ENCODE measurements at places on chromosomes 3 and 15.

DNA sequence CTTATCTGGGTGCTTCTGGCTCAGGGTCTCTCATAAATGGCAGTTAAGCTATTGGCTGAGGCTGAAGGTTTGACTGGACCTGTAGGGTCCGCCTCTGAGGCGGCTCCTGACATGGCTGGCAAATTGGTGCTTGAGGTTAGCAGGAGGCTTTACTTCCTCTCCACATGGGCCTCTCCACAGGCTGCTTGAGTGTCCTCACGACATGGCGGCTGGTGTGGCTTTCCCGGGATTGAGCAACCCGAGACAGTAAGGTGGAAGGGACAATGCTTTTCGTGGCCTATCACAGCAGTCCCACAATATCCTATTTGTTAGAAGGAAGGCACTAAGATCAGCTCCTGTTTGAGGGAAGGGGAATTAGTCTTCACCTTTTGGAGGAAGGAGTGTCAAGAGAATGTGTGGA, 267.3 kb upstream of the LRRFIP2 start:
- peak; percentile 23 for DNase-seq

DNA sequence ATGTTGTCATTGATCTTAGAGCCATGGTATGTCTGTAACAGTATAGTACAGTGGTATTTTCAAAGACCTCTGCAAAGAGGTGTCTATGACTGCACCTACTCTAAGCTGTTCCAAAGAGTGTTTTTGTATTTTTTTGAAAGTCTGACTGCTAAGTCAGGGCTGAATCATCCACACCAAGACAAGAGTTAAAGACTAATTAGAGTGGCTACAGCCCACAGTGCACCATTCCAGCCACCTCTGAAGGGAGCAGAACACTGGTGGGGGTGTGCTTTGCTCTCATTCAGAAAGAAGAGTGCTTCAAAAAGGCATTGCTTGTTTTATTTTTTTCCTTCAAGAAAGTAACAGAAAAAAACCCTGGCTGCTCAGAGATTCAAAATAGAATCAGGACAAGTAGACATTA, 301.4 kb downstream of the GABRG3 start:
- DNase-seq: no peak

DNA sequence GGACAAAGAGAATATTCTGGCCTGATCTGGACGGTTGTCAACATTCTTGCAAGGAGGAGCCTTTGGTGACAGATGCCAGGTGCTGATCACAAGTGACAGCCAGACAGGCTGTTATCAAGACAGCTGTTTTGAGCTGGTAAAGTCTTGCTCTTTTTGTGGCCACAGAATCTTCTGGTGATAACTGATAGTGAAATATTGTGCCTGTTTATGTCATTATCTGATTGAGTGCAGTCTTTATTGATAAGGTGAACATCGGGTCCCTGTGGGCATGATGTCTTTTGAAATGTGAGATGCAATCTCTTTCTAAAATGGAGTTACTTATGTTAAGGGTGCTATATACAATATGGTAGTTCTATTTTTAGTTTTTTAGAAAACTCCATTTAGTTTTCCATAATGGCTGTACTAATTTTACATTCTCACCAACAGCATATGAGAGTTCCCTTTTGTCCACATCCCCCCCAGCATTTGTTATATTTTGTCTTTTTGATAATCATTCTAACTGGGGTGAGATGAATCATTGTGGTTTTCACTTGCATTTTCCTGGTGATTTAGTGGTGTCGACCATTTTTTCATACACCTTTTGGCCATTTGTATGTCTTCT, 10.7 kb downstream of the CEP63 start:
- no peak for DNase-seq

DNA sequence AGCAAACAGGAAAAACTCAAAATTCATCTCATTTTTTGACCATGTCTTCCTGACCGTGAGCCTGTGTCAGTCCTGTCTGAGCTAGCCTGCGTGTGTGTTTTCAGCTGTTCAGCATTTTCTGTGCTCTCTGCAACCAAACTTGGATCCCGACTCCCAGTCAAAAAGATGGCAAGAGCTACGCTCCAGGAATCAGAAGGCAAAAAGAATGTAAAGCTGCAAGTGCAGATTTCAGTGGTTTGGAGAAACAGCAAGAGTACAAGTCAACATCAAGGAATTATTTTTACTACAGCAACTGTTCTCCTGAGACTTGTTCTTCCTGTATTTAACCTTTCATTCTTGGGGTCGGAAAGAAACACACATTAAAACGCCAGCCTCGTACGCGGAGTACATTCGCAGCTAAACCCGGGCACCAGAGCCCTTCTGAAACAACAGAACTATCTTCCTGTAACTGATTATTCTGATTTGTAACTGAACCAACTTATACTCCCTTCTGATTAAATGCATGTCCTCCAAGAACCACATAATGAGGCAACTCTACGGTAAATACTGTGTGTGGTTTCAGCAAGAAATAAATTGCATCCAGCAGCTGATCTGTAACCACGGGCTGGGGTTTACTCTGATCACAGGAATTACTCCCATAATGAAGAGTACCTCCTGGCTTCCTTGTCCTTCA, 107.4 kb downstream of the LRIG1 start:
- DNase-seq: no peak

DNA sequence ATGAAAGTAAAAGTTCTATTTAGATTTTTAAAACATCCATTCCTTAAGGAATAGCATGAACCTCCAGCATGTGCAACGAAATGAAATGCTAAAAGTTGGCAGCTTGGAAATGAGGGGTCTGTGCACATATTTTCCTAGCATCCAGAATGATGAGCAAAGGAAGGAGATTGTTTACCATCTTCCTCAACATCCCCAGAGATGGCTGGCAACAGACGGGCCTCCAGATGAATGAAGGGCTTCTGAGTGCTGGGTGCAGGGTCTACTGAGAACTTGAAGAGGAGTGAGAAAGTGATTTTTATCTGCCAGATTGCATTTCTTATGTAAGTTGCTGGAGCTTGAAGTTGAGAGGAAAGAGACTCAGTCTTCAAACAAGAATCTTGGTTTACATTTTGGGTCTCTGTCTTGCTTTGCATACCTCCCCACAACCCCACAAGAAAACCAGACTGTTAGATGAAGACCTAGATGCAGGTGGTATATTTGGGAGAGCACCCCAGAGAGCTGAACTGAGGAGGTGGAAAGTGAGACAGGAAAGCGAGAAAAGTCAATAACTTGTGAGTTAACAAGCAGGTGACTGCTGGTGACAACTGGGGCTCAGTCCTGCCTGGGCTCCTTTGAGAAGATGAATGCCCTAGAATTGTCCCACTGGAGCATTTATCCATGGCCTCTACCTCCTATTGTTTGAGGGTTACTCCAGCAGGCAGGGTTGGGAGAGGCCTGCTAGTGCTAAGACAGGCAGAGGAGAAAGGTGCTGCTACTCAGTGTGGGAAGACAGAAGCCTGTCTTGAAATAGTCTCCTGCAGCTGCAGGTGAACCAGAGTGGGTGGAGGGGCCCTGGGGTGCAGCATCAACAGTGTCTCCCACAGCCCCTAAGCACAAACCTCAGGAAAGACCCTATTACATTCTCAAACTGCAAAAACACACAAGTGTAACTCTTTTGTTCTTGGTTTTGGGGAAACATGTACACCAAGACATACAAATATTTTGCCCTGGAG, 10.5 kb upstream of the CCK start:
- DNase-seq: no peak

GRCh38 chr3:114404590-114404989, 110.8 kb downstream of the TIGIT start:
- no peak for DNase-seq

- peak; percentile 68 for DNase-seq
Measured at GRCh38 chr15:100438570-100438969, 90.2 kb downstream of the CERS3 start.

GRCh38 chr15:87021751-87022150, 942.1 kb downstream of the AGBL1 start:
- no peak for DNase-seq

DNA sequence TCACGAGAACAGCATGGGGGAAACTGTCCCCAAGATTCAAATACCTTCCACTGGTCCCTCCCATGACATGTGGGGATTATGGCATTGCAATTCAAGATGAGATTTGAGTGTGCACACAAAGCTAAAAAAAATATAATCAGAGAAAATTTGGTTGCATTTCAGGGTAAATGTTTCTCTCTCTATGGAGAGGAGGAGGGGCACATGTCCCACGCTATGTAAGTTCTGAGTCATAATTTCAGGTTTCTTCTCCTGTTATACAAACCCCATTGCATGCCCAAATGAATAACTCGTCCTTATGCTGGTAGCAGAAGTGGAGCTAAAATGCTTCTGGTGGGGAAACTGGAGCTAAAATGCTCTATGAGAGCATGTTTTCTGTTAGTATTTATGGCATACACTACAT, 209.7 kb upstream of the DCBLD2 start:
- no peak for DNase-seq

- DNase-seq: no peak
Measured at GRCh38 chr3:27380433-27381357, 11.5 kb upstream of the NEK10 start.

- DNase-seq: no peak
Measured at GRCh38 chr3:48984663-48985062, 5.4 kb upstream of the P4HTM start.

- no peak for DNase-seq
Measured at GRCh38 chr3:112718516-112718915, 77.6 kb upstream of the CCDC80 start.

GRCh38 chr3:14001136-14001535, 121.3 kb upstream of the WNT7A start:
- DNase-seq: no peak

DNA sequence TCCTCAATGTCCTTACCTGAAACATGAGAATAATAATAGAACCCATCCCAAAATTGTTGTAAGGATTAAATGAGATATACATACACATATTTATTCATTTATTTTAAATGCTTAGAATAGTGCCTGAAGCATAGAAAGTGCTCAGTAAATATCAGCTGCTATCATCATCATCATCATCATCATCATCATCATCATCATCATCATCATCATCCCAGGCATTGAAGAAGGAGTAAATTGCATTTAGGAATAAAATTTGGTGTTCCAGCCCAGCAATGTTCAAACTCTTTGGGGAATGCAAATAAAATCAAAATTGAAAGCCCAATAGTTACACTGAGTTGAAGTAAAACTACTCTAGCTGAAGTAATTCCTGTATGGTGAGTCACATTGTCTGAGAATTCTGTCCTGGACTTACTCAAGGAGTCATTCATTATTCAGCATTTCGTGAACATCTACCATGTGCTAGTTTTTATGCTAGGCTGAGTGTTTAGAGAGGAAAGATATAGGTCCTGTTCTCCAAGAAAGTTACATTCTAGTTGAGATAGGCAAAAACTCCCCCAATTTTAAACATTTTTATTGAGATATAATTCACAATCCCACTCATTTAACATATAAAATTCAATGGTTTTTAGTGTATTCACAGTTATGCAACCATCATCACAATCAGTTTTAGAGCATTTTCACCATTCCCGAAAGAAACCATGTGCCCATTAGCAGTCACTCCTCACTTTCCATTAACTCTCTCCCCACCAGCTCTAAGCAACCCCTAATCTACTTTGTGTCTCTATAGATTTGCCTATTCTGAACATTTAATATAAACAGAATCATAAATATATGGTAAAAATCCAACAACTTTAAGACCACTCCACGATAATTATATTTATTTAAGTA, 107.2 kb downstream of the FRMD5 start:
- no peak for DNase-seq

DNA sequence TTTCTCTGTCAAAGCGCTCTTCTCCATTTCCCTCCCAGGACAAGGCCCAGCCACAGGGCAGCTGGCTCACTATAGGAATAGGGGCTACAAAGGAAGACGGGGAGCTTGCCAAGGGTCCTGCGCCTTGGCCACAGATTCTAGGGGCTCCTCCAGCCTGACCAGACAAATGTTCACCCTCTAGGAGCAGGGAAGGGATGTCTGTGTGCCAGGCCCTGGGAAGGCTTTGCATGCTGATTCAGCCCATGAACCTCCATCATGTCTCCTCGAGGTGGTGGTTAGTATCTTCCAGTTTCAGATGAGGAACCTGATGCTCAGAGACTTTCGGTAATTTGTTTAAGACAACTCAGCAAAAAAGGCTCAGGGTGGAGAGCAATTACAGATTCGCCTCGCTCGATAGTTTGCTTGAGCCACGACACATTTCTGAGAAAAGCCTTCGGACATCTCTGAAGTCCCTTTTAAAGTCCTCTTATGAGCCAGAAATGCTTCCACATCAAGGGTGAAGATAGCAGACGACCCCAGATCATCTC, 110.0 kb downstream of the XXYLT1 start:
- no peak for DNase-seq

- no peak for DNase-seq
Measured at GRCh38 chr15:44727485-44728231, 8.7 kb upstream of the TRIM69 start.

DNA sequence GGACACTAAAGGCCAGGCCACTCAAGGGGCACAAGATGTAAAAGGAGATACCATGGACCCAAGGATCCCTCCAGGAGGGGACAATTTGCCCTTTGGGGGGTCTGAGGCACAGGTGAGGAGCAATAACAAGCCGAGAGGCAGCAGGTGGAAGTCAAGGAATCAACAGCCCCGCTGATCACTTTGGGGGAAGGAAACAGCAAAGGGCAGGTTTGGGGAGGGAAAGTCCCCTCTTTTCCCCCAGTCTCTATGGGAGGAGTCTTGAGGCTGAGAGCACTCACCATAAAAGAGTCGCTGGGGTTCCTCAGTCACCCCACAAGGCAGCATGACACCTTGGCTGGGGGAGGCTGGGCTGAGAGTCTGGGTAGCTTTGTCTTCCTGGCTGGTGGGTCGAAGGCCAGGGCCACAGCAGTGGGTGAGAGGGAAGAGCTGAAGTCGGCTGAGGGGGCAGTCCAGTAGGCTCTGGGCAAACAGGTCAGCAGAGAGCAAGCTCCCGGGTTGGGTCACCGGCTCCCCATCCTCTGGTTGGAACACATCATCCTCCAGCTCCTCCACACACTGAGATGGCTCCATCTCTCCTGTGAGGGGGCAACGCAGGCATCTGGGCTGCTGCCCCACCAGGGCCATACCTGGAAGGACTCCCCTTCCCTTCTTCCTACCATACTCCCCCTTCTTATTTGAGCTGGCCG, 3.0 kb downstream of the BMF start:
- no peak for DNase-seq

GRCh38 chr15:55343168-55343567, 24.1 kb downstream of the PIGB start:
- DNase-seq: no peak

- no peak for DNase-seq
Measured at GRCh38 chr15:79431636-79432344, at the start of gene MINAR1. TSS of gene MINAR1 (plus strand) at chr15:79432336. CDS start at chr15:79456148, 23,812 bp downstream.

DNA sequence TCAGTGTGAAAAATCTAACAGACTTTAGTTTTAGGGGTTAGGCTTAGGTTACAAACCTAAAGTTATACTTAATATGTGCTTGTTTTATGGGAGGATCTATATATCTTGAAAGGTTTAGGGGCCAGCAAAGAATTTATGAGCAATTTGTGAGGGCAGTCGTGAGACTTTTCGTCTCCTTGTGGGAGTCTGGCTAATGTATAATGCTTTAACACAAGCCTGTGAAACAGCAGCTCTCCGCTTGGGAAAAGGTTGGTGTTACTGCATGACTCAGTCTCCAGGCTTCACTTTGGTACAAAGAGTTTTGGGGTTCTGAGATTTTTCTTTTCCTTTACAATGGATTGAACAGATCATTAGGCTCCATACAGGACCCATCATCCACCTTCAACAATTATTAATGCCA, 79.0 kb upstream of the MFGE8 start:
- DNase-seq: no peak

Measured in HL-60 (cell line).